ENCODE measurements at places on chromosomes 4 and X.

DNA sequence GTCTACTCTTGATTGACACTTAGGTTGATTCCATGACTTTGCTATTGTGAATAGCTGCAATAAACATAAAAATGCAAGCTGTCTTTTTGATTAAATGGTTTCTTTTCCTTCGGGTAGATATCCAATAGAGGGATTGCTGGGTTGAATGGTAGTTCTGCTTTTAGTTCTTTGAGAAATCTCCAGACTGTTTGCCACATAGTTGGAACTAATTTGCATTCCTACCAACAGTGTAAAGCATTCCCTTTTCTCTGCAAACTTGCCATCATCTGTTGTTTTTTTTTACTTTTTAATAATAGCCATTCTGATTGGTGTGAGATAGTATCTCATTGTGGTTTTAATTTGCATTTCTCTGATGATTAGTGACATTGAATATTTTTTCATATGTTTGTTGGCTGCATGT, 122.2 kb upstream of the PRKG2 start:
- no peak for DNase-seq

DNA sequence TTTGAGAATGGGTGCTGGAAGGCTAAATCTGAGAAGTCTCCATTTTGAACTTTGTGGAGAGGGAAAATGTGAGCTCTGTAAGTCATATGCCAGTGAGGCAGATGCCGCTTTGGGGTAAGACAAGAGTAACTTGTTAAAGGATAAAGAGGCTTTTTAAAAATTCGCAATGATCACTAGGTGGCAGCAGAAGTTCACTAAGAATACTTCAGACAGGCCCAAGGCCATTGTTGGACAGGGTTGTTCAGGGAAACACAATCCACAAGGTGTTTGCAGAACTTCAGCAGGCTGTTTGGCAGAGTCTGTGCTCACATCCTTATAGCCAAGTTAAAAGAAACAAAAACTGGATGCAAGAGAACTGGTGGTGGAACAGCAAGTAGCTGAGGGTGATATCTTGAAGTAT, 13.7 kb upstream of the PIGA start:
- peak; percentile 68 for DNase-seq

GRCh38 chr4:15231265-15232091, 196.4 kb upstream of the C1QTNF7 start:
- peak; percentile 78 for DNase-seq

DNA sequence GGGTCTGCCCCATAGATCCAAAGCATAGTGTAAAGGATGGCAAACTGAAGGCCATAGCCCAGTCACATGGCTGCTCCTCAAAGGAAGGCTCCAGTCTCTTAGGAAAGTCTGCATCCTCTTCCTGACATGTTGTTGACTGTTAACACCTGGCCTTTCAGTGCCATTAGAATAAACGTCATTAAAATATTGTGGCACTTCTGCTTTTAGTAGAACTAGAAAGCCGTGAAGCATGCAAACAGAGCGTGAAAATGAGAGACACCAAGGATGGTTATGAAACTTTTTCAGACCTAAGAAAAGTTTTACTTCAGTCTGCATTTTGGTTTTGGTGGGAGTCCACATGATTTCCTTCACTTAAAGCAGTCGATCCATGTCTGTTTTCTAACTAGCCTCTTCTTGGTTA, 41.1 kb upstream of the AFF2 start:
- no peak for DNase-seq

GRCh38 chr4:142465526-142465925, 380.6 kb downstream of the INPP4B start:
- DNase-seq: no peak

DNA sequence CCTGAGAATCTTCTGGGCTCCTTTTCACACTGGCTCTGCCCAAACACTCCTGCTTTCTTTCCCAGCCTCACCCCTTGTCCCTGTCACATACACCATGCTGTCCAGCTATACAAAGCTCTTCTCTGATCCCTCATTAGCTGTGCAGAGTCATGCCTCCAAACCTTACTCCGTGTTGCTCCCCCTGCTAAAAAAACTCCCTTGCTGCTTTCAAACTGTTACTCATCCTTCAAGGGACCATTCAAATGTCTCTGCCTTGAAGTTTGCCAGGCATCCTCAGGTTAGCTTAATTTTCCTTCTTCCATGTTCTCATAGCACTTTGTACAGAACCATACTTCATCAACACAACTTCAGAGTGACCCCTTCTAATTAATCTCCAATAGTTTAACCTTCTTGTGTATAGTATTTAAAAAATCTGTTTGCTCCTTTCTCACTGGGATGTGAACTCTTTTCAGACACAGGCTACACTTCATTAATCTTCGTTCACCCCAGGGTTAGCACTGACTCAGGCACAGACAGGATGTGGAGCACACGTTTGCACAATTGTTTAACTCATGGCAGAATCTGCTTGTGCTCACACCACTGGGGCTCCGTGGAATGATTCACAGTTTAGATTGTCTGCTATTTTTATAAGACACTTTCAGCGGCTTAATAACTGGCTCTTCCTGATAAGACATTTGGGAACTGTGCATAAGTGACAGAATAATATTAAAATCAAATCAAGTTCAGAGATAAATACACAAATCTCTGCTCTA, 21.4 kb upstream of the SEL1L3 start:
- DNase-seq: no peak

- DNase-seq: no peak
These were observed 78.7 kb downstream of the ANAPC10 start for GRCh38 chr4:145019346-145019745.

DNA sequence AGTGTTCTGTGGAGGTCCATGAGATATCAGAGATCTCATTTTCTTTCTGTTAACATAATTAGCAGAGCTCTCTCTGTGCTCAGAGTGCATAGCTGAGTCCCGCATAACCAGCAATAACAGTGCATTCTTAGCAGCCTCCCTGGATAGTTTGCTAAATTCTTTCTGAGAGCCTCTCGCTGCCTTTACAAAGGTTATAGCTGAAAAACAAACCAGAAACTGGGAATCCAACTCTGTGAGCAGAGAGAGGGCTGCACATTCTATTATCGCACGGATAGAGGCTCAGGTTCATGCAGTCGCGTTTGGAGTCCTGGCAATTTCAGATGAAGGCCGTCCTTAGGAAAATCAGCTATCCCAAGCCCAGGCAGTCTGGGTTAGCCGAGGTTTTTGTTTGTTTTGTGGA, 1.2 kb downstream of the ENPP6 start:
- no peak for DNase-seq

DNA sequence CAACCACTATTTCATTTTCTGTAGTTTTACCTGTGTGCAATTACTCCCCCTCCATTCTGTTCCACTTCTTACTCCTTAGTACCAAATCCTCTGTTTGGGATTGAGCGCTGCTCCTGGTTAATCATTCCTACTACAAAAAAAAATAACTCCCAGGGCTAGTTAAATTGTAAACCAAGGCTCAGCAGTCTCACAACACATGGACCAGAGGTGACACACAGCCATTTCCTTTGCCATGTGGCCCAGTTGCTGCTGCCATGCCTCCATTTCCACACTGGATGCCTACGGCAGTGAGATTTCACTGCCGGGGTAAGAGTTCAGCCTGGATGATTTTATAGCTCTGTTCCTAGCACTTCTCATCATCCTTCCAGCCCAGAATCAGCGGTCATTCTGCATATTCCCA, 107.2 kb downstream of the AKAP4 start:
- no peak for DNase-seq

- DNase-seq: peak; percentile 25
These were observed 171.1 kb downstream of the ZNF330 start for GRCh38 chr4:141391771-141392170.

Measured in NCI-H1092 (cell line).